Stimulated activated CD8-positive, alpha-beta memory T cell treated with anti-CD3 and anti-CD28 coated beads, Interleukin-4, amount 100 ng/mL, for 4 hours (primary cell): ENCODE measurements at places on chromosomes 4 and X.

- no peak for DNase-seq
These were observed 101.1 kb downstream of the CHIC2 start for GRCh38 chr4:53963336-53963735.

DNA sequence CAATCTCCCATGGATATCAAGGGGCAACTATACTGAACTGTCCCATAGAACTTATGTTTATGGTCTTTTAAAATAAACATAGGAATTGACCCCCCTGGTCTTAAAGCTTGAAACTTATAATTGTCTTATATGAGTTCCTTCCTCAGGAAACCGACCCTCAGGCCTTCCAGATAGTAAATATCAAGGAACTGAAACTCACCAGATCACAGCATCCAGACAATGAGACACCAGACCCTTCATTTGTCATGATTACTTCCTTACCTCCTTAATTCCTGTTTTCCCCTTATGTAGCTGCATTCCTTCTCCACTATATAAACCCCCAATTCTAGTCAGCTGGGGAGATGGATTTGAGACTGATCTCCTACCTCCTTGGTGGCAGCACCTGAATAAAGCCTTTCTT lies 94.8 kb upstream of the GRPR start:
- DNase-seq: no peak

- DNase-seq: no peak
These were observed 39.0 kb upstream of the SLC7A3 start for GRCh38 chrX:70969635-70970481.

GRCh38 chrX:30538271-30538670 lies 39.3 kb downstream of the TASL start:
- no peak for DNase-seq

DNA sequence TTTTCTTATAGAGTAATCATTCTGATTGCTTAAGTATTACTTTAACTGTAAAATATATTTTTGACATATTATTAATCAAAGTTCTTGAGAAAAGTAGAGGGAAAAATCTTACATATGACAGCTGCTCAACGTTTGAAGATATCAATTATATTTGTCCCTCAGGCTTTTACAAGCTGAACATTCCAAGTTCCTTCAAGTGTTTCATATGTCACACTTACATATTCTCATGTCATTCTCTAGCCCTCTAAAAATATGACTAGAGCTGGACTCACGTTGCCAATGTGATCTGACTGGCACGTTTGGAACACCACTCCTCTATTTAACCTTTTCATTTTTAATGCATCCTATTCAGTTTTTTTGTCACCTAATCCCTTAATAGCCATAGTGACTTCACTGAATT lies 492.9 kb downstream of the PCDH18 start:
- no peak for DNase-seq

- DNase-seq: no peak
These were observed 156.0 kb downstream of the DCLK2 start for GRCh38 chr4:150234246-150234645.
